ENCODE measurements at places on chromosomes 13 and 19.

- DNase-seq: no peak
These were observed 284.5 kb downstream of the FGF14 start for GRCh38 chr13:102117175-102117831.

DNA sequence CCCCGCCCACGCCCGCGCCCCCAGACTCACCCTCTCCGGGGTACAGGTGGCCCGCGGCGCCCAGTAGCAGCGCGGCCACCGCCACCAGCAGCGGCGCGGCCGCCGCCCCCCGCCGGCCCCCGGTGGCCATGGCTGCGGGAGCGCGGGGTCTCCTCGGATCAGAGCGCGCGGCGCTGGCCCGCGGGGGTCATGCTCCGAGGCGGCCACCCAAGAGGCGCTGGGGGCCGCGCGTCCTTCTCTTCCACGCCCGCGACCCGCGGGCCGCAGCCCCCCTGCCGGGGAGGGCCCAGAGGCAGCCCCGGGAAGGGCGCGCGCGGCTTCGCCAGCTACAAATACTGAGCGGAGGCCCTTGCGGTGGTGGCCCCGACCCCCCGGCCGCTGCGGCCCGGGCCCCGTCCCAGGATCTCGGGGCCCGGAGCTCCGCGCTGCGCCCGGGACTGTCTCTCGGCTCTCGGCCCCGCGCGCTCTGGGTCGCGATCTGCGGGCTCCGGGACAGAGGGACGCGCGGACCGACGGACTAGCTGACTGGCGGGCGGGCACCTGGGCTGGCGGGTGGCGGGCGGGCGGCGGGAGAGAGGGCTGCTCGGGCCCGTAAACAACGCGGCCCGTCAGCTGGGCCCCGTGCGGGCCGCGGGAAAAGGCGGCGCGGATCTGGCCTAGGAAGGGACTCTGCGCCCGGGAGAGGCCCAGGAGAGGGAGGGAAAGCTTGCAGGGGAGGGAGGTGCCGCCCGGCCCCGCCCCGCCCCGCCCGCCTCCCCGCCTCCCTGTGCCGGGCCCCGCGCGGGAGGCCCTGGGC lies at the start of gene INSR:
INSR (minus strand) TSS at position 653 of the 796 bp plus-strand sequence; CDS start at position 130, 523 bp downstream.
- DNase-seq: peak; percentile 9

DNA sequence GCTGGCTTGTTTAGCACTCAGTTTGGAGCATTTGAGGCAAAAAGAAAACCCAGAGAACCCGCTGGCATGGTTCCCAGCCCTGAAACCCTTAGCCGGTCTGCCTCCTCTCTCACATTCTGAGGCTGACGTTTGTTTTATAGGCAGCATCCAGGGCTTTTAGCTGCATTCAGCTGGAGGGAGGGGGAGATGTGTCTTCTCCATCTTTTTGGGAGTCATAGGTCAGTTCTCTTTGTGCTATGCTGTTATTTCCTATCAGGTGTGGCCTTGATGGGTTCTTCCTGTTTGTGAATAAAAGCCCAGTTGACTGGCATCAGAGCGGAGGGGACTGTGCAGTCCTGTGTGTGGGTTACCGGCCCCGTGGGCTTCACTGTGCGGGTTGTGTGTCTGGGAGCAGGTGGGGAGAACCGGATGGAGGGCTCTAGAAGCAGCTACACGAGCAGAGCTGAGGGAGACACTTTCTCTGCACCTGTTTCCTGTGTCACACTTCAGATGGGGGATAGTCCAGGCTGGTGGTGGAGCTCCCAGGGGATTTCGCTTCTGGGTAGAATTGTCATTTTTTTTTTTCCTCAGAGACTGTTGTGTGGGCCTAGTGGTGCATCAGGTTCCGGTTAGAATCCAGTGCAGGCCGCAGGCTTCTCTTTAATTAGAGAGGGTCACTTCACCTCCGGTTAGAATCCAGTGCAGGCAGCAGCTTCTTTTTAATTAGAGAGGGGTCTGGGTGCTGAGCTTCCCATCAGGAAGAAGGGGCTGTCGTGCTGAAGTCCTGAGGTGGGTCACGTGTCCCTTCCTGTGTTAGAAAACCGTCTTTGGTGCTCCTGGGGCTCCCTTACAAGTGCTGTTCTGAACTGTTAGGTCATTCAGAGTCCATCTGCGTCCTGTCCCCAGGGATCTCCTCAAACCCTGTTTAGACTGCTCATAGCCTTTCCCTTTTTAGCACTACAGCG lies 69.6 kb downstream of the ARHGEF7 start:
- no peak for DNase-seq

DNA sequence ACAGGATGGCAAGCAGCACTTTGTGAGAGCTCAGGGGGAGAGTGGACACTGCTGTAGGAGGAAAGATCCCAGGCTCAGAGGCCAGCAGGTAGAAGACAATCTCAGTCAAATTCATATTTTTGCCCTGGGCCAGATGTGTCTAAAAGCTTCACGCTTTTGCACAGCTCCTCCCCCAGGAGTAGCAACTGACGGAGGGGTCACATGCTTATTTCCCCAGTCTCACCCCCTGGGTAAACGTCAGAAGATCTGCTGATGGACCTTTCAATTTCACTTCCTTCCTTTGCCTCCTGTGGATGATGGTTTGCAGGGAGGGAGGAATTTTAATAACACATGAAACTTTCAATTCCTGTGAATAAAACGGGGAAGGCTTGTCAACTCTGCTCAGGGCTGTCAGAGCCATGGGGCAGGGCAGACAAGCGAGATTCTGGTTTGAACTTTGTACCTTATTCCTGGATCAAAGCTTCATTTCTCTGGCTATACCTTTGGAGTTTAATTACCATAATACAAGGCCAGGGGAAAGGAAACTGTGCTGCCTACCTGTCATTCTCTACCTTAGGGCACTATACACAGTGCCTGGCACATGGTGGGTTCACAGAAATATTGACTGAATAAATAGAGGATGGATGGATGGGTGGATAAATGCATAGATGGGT lies 41.0 kb downstream of the POU4F1 start:
- DNase-seq: no peak

DNA sequence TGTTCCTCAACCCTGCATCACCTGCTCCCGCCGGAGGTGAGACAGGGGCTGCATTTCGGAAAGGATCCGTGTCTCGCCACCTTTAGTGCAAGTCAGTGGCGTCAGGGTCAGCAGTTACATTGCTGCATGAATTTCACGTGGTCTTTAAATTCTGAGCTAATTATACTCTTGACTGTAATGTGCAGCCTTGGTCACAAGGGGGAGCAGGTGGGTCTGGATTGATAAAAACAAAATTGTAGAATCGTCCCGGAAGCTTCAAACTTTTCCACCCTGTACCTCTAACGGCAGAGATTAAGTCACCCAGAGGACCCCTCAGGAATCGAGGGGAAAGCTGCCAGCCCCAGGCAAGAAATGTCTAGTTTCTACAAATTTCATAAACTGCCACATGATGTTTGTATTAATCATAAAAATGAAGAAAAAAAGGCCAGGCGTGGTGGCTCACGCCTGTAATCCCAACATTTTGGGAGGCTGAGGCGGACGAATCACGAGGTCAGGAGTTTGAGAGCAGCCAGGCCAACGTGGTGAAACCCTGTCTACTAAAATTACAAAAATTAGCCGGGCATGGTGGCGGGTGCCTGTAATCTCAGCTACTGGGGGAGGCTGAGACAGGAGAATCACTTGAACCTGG lies 20.2 kb downstream of the BBC3 start:
- DNase-seq: no peak

DNA sequence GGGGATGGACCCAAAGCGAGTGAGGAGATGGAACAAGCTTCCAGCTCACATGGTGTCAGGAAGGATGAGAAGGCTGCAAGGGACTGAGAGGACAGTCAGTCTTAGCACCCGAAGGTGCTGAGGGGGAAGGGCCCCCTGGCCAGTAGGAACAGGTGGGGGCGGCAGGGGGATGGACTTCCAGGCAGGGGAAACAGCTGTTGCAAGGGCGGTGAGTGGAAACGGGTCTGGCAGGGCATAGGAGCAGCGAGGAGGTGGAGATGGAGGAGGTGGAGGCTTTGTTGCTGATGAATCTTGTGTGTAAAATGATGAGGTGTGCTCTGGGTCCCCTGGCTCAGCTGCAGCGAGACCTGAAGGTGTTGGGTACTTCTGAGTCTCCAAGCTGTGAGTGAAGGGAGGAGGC lies 1.2 kb downstream of the MAP1S start:
- no peak for DNase-seq

DNA sequence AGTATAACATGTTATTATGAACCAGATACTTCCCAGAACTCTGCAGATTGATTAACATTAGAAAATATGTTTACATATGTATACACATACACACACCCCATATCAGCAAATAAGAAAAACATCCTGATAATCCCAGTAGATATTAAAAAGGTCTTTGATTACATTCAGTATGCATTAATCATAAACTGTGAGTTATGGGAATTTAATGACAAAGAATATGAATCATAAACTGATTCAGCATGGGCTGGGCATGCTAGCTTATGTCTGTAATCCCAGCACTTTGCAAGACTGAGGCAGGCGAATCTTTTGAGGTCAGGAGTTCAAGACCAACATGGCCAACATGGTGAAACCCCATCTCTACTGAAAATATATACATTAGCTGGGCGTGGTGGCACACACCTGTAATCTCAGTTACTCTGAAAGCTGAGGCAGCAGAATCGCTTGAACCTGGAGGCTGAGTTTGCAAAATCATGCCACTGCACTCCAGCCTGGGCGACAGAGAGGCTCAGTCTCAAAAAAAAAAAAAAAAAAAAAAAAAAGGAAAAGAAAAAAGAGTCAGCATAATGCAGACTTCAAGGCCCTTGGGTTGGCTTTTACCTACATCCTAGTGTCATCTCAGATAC lies 581.9 kb upstream of the PRR20A start:
- DNase-seq: no peak

GRCh38 chr13:91813253-91813652 lies 414.8 kb downstream of the GPC5 start:
- DNase-seq: no peak

Data from esophagus squamous epithelium (tissue), 5 donors.